ENCODE measurements at places on chromosomes 11 and 22.

GRCh38 chr11:72735495-72736027 is 16.6 kb downstream of the ARAP1 start:
- no peak for DNase-seq

DNA sequence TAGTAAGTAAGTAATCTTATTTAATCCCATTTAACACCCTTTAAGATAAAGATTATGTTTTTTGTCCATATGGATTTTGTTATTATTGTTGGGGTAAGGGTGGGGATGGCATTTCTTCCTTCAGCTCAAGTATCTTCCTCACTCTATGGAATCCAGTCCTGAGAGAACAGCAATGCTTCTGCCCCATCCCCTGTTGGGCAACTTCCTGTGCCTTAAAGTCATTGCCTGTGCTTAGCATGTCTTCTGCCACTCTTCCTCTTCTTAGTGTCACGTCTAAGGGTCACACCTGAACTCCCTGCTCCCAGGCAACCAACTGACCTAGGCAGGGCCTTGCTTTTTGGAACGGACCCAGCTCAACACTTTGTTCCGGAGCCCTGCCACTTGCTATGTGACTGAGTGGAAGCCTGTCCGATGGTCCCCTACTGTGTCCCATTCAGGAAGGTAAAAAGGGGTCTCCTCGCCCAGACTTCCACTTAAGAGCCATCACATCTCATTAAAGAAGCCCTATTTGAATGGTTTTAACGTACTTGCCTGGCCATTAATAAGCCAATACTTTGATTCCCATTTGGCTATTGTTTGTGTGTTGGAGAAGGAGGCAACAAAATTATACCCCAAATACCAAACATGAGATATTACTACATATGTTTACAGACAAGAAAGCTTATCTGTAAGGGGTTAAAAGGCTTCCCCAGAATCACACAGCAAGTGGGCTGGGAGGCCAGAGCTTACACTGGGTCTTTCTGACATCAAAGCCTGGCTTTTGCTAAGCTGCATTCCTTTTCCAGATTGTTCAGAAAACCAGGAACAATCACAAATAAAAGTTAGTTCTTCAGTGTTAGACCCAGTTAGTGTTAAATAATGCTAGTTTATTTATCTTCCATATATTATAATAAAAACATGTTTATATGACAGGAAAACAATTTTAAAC is 59.2 kb downstream of the RAB38 start:
- DNase-seq = no peak

GRCh38 chr22:39439170-39439569 is 17.6 kb upstream of the MGAT3 start:
- no peak for DNase-seq

DNA sequence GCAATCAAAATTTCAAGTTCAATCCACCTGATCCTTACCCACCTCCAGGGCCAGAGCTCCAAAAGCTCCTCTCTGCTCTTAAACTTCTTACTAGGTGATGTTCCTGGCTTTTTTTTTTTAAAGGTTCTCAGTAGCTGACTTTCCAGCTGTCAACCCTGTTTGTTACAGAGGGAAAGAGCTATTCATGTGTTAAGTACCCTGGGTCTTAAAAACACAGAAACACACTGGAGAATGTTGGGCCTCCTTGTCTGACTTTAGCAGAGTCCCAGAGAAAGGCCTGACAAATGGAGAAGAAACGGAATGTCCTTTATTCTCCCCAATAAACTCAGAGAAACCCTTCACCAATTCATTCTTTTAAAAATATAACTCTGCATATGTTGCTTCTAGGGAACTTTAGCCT is 3.2 kb downstream of the LRRC4C start:
- DNase-seq = no peak

GRCh38 chr11:66868726-66869566 is 12.1 kb downstream of the LRFN4 start:
- no peak for DNase-seq

DNA sequence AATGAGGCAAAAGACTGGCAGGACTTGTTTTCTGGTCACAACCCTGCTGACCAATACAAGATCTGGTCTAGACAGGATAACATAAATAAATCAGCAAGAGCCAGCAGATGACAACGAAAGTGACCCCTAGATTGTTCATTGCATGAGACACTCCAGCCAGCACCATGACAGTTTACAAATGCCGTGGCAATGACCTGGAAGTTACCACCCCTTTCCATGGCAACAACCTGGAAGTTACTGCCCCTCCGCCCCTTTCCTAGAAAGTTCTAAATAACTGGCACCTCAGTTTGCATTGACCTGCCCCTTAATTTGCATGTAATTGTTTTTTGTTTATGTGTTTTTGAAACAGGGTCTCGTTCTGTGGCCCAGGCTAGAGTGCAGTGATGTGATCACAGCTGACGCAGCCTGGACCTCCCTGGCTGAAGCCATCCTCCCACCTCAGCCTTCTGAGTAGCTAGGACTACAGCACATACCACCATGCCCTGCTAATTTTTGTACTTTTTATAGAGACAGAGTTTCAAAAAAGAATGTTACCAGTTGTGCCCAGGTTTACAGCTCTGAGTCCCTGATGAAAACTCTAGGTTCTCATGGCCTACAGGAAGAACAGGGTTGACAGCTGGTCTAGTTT is 38.1 kb upstream of the WT1 start:
- DNase-seq = no peak

DNA sequence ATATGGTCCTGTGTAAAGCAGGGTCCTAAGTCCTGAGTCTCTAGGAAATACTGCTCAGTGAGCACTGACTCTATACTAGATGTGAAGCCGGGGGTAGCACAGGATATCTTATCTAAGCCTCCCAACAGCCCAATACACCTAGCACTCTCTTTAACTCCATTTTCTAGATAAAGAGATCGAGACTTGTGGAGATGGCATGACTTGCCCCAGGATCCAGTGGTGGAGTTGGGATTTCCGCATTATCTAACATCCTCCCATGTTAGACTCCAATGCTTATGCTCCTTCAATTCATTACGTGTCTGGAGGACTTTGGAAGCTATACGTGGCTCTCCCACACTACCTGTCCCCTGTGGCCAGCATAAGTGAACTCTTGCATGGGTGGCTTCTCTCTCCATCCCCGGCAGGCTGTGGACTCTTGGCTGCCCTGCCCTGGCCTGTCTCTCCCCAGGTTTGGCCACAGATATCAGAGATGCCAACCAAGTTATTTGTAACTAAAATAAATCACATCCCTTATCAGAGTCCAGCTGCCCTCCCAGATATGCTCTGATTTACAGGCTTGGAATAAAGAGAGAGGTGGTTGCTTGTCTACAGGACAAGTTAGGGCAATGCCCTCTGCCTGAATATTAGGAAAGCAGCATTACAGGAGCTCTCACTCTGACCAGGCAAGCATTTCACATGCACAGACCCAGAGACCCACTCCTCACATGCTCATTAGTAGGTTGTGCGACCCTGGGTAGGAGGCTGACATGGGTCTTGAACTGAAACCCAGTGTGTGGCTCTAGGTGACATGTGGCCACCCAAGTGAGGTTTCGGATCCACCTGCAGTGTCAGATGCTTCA is 4.5 kb downstream of the CD44 start:
- no peak for DNase-seq

DNA sequence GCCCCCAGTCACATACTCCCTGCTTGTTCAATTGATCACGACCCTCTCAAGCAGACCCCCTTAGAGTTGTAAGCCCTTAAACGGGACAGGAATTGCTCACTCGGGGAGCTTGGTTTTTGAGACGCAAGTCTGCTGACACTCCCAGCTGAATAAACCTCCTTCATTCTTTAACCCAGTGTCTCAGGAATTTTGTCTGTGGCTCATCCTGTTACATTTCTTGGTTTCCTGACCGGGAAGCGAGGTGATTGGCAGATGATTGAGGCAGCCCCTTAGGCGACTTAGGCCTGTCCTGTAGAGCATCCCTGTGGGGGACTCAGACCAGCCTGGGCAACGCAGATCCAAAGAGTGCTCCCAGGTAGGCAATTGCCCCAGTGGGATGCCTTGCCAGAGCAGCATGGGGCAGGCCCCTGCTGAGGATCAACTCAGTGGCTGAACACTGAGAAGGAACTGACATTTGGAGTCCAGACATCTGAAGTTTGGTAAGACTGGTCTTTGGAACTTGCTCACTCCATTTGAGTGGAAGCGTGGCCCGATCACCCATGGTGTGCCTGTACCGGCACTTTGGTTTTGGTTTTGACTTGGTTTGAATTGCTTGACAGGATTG is 51.5 kb downstream of the NEU3 start:
- no peak for DNase-seq

DNA sequence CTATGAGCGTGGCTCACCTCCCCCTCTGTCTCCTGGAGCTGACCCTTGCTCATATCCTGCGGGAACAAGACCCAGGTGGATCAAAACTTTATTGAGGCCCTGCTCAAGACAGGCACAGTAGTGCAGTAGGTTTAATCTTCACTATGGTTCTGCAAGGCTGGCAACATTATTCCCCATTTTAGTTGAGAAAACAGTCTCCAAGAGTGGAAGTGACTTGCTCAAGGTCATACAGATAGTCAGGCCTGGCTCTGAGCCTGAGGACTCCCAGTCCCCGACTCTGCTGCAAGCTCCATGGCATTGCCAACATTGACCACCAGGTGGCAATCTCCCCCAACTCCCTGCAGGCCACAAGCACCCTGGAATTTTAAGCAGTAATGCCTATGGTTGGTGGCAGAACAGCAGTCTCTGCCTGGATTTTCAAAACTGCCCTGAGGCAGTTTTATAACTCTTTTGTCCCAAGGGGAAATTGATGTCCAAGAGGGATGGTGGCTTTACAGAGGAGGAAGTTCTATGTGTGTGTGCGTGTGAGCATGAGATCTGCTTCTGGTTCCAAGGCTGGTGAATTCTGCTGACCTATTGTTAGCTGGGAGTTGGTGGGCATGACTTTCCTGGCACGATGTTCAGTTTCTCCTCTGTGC is 34.1 kb downstream of the NEU3 start:
- peak; percentile 91 for DNase-seq

All from spinal cord (tissue), 10 donors.